ENCODE measurements at places on chromosomes 7 and 10.

GRCh38 chr7:1890289-1891235 lies 220.5 kb downstream of the ELFN1 start:
- no peak for DNase-seq

GRCh38 chr10:103549349-103549685 lies 55.8 kb downstream of the NEURL1 start:
- DNase-seq: no peak

- no peak for DNase-seq
These were observed 5.3 kb downstream of the PTF1A start for GRCh38 chr10:23197416-23197861.

- DNase-seq: no peak
These were observed 17.5 kb downstream of the HGF start for GRCh38 chr7:81752318-81752714.

DNA sequence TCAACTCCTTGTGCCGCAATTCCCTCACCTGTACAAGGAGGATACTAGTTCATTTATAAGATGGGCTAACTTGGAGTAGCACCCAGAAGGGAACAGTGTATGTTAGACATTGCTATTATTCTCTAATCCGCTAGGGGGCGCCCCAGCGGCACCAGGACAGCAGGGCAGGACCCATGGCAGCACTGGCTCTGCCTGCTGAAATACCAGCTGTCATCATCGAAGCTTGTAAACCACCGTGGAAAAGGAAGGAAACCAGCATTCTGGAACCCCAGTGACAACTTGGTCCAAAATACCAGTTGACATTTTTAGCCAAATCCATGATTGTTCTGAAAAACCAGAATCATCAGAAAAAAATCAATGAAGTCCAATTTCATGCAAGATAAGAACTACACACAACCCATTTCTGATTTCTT lies 134.4 kb downstream of the ITGA8 start:
- DNase-seq: no peak

DNA sequence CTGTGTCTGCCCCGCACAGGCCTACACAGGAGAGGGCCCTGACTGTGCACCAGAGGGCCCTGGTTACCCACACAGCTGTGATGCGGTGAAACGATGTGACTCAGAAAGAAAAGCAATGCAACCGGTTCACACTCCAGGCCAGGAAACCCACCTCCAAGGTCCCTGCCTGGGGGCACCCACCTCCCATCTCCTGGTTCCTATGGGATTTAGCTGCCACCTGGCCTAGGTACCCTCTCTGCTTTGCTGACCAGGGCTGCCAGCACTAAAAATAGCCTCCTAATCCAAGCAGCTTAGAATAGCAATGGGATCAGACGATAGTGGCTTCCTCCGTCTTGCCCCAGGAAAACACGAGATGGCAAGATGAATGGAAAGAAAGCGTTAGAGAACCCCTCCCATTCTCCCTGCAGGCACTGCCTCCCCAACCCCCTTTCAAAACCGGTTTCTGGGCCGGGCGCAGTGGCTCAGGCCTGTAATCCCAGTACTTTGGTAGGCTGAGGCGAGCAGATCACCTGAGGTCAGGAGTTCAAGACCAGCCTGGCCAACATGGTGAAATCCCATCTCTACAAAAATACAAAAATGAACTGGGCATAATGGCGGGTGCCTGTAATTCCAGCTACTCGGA lies 12.4 kb downstream of the RBP3 start:
- DNase-seq: no peak

Measured in GOT3 (cell line).